Lung microvascular endothelial cell (primary cell): ENCODE measurements at places on chromosomes 7 and 10. TPM values are rescaled to one million over a fixed set of nuclear protein-coding genes. Genes with fewer than 3 reads are reported as not detected.

DNA sequence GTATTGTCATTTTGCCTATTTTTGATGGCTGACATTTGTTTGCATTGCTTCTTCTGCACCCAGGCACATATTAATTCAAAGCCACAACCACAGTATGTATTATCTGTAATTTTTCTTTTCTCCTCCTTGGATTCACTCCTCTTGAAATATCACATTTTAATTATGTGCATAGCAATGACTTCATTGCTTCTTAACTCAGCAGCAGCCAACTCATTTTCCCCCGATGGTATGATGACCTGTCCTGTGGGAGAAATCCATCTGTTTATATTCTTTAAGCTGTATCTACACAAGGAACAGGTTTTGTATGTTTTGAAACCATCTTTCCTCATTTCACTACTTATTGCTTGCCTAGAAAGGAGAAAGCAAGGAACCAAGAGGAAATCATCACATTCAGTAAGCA lies 588.8 kb downstream of the INHBA start:
- no peak for DNase-seq

DNA sequence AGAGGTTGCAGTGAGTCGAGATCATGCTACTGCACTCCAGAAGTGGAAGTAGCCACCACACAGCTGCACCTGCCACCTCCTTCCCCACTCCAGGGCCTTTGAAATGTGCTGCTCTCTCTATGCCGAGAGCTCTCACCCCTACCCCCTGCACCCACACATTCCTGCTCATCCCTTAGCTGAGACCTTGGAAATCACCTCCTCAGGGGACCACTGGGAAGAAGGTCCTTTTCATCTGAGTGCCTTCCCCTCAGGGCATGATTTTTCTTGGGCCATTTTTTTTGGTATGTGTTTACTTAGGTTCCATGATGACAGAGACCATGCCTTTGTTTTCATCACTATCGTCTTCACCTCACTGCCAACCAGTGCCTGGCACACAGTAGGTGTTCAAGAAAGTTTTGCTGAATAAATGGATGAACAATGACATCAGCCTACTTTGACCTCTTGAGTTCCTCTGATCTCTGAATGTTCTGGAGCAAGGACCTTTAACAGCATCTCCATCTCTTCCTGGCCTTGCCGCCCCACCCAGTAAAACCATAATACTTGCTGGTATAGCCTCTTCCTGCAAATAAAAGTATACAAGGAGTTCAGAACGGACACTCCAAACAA lies 166.6 kb upstream of the KLF14 start:
- DNase-seq: no peak

Gene ERVW-1
- not detected in 2 replicates for total RNA-seq

Gene JAZF1
- 1.4 and 2.4 TPM in 2 replicates for total RNA-seq

Gene NUPR2
- not detected in 2 replicates for total RNA-seq
